Occipital lobe (tissue), 3 donors: ENCODE measurements at places on chromosomes 4 and X. TPM values are rescaled to one million over a fixed set of nuclear protein-coding genes. Genes with fewer than 3 reads are reported as not detected.
A peak's percentile ranks its signal among the peaks of the same experiment; 100 is the strongest.

GALNT7 gene
- 17.8 TPM for total RNA-seq

PARM1 gene
- 8.6 TPM for total RNA-seq

RS1 gene
- total RNA-seq = 0.16 TPM

- DNase-seq = no peak
Measured at GRCh38 chr4:83109480-83110222, 4.9 kb downstream of the PLAC8 start.

DNA sequence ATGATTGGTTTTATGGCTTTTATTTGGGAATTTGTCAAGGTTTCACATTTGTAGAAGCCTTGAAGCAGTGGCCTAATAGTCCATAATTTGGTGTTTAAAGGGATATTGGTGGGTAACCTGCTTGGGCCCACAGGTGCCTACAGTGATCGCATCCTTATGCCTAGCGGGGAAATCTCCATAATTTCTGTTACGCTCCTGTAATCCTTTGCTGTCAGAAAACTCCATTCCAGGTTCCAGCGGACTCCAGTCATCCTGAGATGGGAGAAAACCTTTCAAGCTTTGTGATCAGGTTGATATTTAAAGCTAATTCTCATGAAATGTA is 257.0 kb upstream of the JADE1 start:
- no peak for DNase-seq

DNA sequence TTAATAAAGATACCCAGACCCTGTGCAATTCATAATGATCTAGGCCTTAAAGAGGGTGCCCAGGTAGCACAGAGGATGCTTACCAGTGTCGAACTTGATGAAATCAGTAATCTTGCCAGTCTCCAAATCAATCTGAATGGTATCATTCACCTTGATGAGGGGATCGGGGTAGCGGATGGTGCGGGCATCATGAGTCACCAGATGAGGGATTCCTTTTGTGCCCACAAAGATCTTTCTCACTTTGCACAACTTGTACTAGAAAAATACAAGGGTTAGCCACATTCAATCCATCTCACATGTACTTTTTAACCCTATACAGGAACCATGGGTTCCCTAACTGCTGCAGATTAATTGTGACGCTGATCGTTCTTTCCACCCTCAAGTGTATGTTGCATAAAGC is 3.3 kb downstream of the RPS4X start:
- no peak for DNase-seq

DNA sequence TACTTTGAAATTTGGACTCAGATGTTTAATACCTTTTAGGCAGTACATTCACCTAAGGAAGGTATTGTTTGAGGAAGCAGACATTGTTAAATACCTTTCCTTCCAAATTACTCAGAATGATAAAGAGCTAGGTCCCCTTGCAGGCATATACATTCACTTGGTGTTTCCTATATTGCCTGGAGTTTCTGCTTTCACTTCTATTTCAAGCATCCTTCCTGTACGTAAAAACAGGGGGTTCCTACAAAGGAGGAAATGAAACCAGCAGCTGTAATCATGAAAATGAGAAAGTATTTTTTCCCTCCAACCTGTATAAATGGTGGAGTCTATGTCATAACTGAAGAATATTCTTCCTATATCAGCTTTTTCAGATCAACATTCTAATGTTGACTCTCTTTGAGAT is 90.4 kb upstream of the RASGEF1B start:
- DNase-seq = no peak

- no peak for DNase-seq
Measured at GRCh38 chr4:10153161-10153560, 36.6 kb upstream of the WDR1 start.

DNA sequence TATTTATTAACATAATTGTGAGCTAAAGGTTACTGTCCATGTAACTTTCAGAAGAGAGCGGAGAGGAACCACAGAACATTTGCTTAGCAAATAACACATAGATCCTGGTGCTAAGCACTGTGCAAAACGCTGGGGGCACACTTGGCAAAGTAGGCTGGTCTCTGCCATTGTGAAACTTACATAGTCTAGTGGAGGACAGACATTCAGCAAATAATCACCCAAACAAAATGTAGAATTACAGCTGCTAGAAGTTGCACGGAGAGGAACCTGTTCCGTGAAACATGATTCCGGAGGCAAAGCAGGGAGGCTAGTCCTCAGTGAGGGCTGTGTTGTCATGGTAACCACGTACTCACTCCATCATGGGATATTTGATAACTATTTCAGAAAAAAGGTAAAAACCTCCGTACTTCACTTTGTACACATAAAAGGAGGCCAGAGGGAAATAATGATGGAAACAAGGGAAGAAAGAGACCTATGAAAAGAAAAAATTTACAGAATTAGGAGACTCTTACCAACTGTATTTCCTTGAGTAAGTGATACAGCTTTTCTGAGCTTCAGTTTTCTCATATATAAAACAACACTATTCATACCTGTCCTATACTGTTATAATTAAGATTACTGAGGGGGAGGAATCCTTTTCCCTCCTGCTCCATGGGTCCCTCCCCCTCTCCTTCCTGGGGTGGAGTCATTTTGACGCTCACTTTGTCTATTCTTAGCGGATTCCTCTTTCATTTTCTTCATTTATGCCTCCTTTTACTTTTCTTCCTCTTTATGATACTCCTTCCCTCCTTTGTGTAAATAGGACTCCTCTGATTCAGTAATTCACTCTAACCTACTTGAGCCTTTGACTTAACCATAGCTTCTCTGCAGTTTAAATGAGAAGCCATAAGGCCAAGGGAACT is 825 bp upstream of the RASGEF1B start:
- DNase-seq = peak; percentile 58

GRCh38 chrX:118865231-118865630 is 41.6 kb downstream of the ZCCHC12 start:
- no peak for DNase-seq

GRCh38 chr4:69096111-69096656 is at the start of gene UGT2B7:
Gene UGT2B7 (plus strand): TSS chr4:69096474. CDS start chr4:69096521, 47 bp downstream.
- DNase-seq = no peak

DNA sequence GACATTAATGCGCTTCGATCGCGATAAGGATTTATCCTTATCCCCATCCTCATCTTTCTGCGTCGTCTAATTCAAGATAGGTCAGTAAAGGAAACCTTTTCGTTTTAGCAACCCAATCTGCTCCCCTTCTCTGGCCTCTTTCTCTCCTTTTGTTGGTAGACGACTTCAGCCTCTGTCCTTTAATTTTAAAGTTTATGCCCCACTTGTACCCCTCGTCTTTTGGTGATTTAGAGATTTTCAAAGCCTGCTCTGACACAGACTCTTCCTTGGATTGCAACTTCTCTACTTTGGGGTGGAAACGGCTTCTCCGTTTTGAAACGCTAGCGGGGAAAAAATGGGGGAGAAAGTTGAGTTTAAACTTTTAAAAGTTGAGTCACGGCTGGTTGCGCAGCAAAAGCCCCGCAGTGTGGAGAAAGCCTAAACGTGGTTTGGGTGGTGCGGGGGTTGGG is 528 bp upstream of the FGF2 start:
- no peak for DNase-seq
